ENCODE measurements at places on chromosomes 4 and X.

- no peak for DNase-seq
Measured at GRCh38 chr4:55183926-55184599, 58.7 kb upstream of the KDR start.

- no peak for DNase-seq
Measured at GRCh38 chr4:73086095-73086868, 16.8 kb upstream of the COX18 start.

- no peak for DNase-seq
Measured at GRCh38 chrX:15834827-15835595, 19.6 kb downstream of the AP1S2 start.

DNA sequence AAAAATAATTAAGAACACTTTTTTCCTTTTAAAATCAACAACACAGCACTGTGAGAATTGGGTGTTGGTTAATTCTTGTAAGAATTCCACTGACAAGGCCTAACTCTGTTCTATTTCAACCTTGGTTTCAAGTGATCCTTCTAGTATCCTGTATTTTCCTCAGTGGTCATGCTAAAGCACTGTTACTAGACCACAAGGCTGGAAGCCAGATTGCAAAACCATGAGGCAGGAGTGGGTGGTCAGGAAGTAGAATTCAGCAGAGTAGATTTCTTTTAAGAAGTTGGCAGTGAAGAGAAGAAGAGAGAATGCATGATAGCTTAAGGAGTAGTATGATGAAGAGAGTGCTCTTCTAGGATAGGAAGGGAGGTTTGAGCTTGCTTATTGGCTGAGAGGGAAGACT is 71.6 kb upstream of the LEF1 start:
- no peak for DNase-seq

DNA sequence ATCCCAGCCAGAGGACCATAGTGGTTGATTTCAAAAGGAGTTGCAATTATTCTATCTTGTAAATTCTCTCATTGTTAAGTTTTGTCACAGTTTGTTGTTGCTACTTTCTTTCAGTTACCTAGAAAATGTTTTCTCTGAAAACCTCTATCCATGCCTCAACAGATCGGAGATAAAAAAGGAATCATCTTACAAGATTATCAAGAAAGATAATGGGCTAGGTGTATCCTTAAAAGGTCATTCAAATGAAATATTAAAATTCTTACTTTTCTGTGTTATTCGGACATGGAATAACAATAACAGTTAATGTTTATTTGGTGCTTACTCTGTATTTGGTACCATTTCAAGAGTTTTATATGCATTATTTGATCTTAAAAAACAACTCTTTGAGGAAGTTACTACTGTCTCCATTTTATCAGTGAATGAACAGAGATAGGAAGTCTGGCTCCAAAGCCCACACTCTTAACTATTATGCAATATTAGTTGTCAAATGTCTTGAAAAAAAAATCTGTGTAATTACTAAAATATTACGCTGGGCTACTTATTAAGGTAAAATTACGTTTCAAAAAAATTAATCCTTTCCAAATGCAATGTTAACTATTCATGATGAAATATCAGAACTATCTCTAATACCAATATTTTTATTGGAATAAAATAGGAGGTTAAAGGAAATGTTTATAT is 97.5 kb downstream of the SNCA start:
- DNase-seq = no peak

GRCh38 chr4:166577639-166578038 is 656.7 kb downstream of the SPOCK3 start:
- DNase-seq = no peak

GRCh38 chr4:56466910-56467283 is 520 bp upstream of the SRP72 start:
- no peak for DNase-seq

DNA sequence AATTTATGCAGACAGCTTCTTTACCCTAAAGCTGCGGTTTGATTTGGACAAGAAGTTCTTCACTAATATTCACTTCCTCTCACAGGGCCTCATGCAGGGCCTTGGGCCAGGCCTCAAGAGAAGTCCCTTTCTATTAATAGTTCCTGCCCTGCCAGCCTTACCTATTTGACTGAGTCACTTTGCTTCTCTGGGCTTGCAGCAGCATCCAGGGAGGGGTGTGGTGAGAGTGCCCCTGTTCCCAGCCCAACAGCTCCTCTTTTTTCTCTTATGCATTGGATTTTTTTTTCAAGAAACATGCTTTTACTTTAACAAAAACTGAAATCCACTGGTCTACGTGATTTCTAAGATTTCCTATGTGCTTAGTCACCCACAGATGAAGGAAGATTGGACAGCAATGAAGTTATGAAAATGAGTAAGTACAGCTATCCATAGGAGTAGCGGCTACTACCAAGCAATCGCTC is 26.7 kb downstream of the FAM156B start:
- DNase-seq = no peak
